ENCODE measurements at places on chromosomes 11 and 22.

GRCh38 chr22:33405194-33405593 is 347.0 kb upstream of the SYN3 start:
- H3K27ac ChIP-seq = no peak overlapping the region
- H3K36me3 ChIP-seq = no peaks in the 10 kb centered on the region
- H3K4me3 ChIP-seq = no peak overlapping the region
- H3K4me1 ChIP-seq = no peaks in the 10 kb centered on the region
- H3K27me3 ChIP-seq = no peaks in the 10 kb centered on the region

DNA sequence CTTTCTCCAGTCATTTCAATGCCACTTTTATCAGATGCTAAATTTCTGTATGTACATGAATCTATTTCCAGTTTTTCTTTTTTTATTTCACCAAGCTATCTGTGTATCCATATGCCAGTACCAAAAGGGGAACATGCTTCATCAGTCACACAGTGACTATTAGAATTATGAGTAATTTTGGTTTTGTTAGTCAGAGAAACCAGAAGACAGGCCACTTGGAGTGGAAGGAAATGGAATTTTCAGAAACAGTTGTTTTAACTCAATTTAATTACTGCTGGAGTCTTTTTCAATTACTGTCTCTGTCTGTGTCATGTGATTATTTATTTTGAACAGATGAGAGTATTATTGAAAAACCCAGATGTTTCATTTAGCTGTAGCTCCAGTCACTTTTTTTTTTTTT is 84.6 kb upstream of the ANO3 start:
- H3K4me1 ChIP-seq = no peaks in the 10 kb centered on the region
- no peak for DNase-seq
- no peak overlapping the region for H3K4me3 ChIP-seq
- H3K36me3 ChIP-seq = no peaks in the 10 kb centered on the region

DNA sequence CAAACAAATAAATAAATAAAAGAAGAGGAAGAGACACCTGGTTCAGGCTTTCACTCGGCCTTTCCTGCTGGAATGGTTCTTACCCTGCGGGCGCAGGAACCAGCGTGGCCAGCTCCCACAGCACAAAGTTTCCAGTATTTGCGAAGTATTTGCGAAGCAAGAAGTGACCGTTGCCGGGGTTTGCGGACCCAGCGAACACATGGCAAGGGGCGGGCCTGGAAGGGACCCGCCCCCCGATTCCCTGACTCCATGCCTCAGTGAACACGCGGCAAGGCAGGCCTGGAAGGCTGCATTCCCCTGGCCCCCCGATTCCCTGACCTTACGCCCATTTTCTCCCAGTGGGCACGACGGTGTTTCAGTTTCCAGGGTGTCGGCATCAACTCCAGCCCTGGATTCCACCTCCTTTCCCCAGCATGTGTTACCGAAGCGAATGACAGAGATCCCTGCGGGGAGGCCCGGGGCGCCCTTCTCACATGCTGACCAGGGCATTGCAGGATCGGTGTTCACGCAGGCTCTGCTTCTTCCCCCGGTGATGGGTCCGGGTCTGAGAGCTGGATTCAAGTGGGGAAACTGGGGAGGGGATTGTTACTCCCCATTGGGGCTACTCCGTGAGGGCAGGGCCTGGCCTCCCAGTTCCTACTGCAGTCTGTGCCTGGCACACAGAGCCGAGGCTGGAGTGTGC is 102.8 kb downstream of the MPPED1 start:
- H3K4me3 ChIP-seq = no peak overlapping the region
- H3K27me3 ChIP-seq = peaks cover 5% of the 10 kb centered on the region

DNA sequence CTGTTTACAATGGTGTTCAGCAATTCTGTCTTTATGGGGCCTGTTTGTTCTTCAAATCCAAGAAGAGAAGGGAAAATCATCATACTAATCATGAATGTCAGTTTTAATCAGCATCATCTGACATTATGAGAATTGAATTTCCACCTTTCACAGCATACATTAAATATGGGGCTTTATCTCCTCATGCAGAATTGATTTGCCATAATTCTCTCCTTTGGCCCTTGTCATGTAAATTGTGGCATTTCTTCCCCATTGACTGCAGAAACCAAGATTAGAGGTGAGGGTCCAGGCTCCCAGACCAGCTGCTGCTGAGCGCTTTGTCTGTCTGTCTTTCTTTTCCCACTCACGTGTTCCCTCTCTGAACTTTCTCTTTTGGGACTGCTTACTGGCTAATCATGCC is 232.1 kb upstream of the NAV2 start:
- H3K4me3 ChIP-seq = no peak overlapping the region
- H3K27me3 ChIP-seq = peaks cover 13% of the 10 kb centered on the region
- no peak for DNase-seq
- no peak overlapping the region for H3K27ac ChIP-seq
- no peaks in the 10 kb centered on the region for H3K36me3 ChIP-seq

GRCh38 chr11:313787-314553 is at the start of gene IFITM1:
Gene IFITM1, plus strand, starts transcription at chr11:314040. Its CDS starts 131 bp downstream, at chr11:314171.
- H3K4me1 ChIP-seq = peaks cover 38% of the 10 kb centered on the region
- H3K27ac ChIP-seq = peak within 1 kb of the TSS; percentile 99
- DNase-seq = peak; percentile 89
- peaks cover 50% of the 10 kb centered on the region for H3K36me3 ChIP-seq
- no peaks in the 10 kb centered on the region for H3K27me3 ChIP-seq

- H3K4me3 ChIP-seq = no peak overlapping the region
- no peaks in the 10 kb centered on the region for H3K36me3 ChIP-seq
- H3K27me3 ChIP-seq = no peaks in the 10 kb centered on the region
- H3K27ac ChIP-seq = no peak overlapping the region
- DNase-seq = no peak
Observed at GRCh38 chr11:103920449-103920848, 116.0 kb upstream of the DDI1 start.

- no peaks in the 10 kb centered on the region for H3K4me1 ChIP-seq
- H3K36me3 ChIP-seq = no peaks in the 10 kb centered on the region
- no peak overlapping the region for H3K27ac ChIP-seq
- H3K27me3 ChIP-seq = peaks cover 2% of the 10 kb centered on the region
- DNase-seq = no peak
Observed at GRCh38 chr11:120655589-120655988, 144.0 kb downstream of the GRIK4 start.

- peaks cover 3% of the 10 kb centered on the region for H3K4me1 ChIP-seq
- H3K36me3 ChIP-seq = no peaks in the 10 kb centered on the region
- H3K27me3 ChIP-seq = peaks cover 68% of the 10 kb centered on the region
- no peak overlapping the region for H3K27ac ChIP-seq
Observed at GRCh38 chr22:37425800-37426705, 1.2 kb downstream of the ELFN2 start.

DNA sequence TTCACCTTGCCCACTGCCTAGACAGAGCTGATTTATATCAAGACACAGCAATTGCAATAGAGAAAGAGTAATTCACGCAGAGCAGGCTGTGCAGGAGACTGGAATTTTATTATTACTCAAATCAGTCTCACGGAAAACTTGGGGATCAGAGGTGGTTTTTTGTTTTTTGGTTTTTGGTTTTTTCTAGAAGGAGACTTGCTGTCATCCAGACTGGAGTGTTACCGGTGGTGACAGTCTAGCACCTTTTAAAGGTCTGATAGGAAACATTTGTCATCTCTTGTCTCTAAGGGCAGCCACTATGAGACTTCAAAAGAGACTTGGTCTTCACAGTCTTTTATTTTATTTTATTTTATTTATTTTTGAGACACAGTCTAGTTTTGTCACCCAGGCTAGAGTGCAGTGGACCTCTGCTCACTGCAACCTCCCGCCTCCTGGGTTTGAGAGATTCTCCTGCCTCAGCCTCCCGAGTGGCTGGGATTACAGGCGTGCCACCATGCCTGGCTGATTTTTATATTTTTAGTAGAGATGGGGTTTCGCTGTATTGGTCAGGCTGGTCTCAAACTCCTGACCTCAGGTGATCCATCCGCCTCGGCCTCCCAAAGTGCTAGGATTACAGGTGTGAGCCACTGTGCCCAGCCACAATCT is 19.1 kb downstream of the APOBEC3H start:
- peak overlapping the region; percentile 91 for H3K27ac ChIP-seq
- H3K4me3 ChIP-seq = no peak overlapping the region
- DNase-seq = no peak
- H3K27me3 ChIP-seq = no peaks in the 10 kb centered on the region
- H3K4me1 ChIP-seq = peaks cover 50% of the 10 kb centered on the region
- no peaks in the 10 kb centered on the region for H3K36me3 ChIP-seq

DNA sequence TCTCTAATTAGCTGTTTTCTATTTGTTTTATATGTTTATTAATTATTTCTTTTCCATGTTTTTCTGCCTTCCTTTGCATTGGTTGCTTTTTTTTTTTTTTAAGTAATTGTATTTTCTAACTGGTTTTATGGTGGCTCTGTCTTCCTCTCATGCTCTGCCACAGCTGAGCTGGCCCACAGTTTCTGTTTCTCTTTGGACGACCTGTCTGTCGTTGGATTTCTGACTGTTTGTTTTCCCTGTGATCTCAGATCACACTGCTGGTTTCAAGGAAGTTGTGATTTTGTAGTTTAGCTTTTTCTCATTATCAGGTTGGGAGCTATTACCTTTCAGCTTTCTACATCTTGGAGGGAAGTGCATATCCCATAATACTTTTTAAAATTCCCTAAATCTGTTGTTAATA is 15.9 kb upstream of the OR6M1 start:
- H3K27ac ChIP-seq = no peak overlapping the region
- DNase-seq = no peak
- H3K4me3 ChIP-seq = no peak overlapping the region
- H3K4me1 ChIP-seq = no peaks in the 10 kb centered on the region

GRCh38 chr11:97290464-97291041 is 900.7 kb downstream of the JRKL start:
- no peaks in the 10 kb centered on the region for H3K36me3 ChIP-seq
- DNase-seq = no peak
- no peak overlapping the region for H3K27ac ChIP-seq
- no peaks in the 10 kb centered on the region for H3K4me1 ChIP-seq
- no peak overlapping the region for H3K4me3 ChIP-seq

GRCh38 chr11:86416494-86416893 is 41.8 kb downstream of the CCDC81 start:
- H3K27me3 ChIP-seq = no peaks in the 10 kb centered on the region
- no peaks in the 10 kb centered on the region for H3K36me3 ChIP-seq
- H3K27ac ChIP-seq = no peak overlapping the region
- DNase-seq = no peak

DNA sequence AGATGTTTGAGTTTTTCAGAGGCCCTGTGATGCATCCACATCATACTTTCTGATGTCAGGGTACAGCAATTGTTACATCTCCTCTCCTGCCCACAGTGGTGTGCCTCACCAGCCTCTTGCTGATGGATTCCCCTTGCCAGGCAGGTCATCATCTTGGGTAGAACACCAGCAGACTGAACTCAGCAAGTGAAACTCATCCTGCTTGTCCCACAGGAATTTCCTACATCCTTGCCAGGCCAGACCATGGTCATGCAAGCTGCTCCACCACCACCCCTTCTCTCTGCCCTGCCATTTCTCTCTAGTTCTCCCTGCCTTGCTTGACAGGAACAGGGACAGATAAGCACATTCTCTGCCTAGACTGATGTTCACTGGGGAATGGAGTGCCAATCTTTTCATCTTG is 85.9 kb downstream of the PAX6 start:
- no peak overlapping the region for H3K4me3 ChIP-seq
- DNase-seq = no peak
- H3K36me3 ChIP-seq = peaks cover 4% of the 10 kb centered on the region
- no peaks in the 10 kb centered on the region for H3K27me3 ChIP-seq
- H3K4me1 ChIP-seq = peaks cover 2% of the 10 kb centered on the region
- no peak overlapping the region for H3K27ac ChIP-seq

GRCh38 chr11:117876341-117877119 is at the start of gene FXYD6:
Gene FXYD6, minus strand, starts transcription at chr11:117876658. Its CDS starts 33,882 bp downstream, at chr11:117842776.
- H3K27ac ChIP-seq = no peak within 1 kb of the TSS
- H3K27me3 ChIP-seq = peaks cover 80% of the 10 kb centered on the region
- peaks cover 45% of the 10 kb centered on the region for H3K4me1 ChIP-seq

GRCh38 chr11:63769714-63770455 is 1.3 kb upstream of the ZFTA start:
- no peaks in the 10 kb centered on the region for H3K36me3 ChIP-seq
- peak overlapping the region; percentile 35 for H3K4me3 ChIP-seq
- H3K4me1 ChIP-seq = peaks cover 15% of the 10 kb centered on the region
- H3K27ac ChIP-seq = no peak overlapping the region
- H3K27me3 ChIP-seq = peaks cover 34% of the 10 kb centered on the region

DNA sequence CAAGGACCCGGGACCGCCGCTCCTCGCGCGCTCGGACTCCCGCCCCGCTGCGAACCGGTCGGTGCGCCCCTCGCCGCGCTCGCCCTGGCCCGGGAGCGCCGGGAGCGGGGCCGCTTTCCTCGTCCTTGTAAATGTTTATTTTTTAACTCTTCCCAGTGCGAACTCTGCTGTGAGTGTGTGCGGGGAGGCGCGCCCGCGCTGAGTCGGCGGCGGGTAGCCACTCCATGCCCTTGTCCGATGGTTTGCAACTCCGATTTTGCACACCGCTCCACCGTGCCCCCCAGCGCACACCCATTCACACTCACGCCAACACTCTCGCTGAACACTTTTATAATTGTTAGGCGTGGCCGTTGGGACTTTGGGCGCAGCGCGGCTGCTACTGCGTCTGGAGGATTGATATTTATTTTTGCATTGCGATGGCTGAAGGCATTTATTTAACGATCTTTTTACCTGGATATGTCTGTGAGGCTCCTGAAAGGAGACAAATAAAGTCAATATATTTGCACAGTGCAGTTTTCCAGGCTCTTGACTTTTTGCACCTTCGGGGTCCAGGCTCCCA is 1.0 kb downstream of the C11orf96 start:
- H3K27me3 ChIP-seq = peaks cover 67% of the 10 kb centered on the region
- H3K4me3 ChIP-seq = peak overlapping the region; percentile 71
- peak overlapping the region; percentile 31 for H3K27ac ChIP-seq

DNA sequence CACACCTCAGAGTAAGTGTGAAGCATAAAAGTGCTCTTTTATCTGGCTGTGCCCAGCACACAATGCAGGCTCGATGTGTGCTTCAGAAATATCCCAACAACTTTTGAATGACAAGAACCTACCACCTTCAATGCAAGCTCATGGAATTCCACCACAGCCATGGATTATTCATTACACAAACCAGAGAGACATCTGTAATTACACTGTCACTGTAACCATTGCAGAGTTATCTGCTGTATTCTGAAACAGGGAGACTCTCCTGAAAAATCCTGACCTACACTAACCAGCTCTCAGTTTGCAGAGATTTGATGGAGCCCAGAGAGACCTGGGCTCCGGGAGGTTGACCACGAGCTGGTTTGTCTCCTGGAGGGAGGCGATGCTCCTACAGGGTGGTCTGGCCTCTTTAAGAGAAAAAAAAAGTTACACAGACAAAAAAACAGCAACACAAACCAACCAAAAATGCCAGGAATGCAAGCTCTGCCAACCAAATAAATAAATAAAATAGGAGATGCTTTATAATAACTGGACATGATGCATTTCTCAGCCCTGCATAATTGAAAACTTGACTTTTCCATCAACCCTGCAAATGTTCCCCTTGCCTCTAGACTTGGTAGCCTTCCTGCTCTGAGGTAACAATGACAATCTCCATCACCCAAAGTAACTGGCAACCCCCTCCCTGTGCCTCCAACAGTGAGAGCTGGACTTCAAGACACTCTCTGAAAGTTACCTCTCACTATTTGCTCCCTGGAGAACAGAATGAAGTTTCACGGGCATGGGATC is 69.7 kb downstream of the ETS1 start:
- peak overlapping the region; percentile 99 for H3K27ac ChIP-seq
- DNase-seq = no peak
- peak overlapping the region; percentile 99 for H3K4me3 ChIP-seq

GRCh38 chr11:66850588-66851238 is 6.2 kb upstream of the LRFN4 start:
- no peak overlapping the region for H3K27ac ChIP-seq
- H3K4me3 ChIP-seq = no peak overlapping the region

GRCh38 chr11:120258661-120259060 is 18.7 kb downstream of the POU2F3 start:
- H3K27ac ChIP-seq = no peak overlapping the region
- peaks cover 88% of the 10 kb centered on the region for H3K27me3 ChIP-seq
- H3K4me1 ChIP-seq = peaks cover 1% of the 10 kb centered on the region
- no peak overlapping the region for H3K4me3 ChIP-seq
